ENCODE measurements at places on chromosomes 7 and 10. TPM values are rescaled to one million over a fixed set of nuclear protein-coding genes. Genes with fewer than 3 reads are reported as not detected.

DNA sequence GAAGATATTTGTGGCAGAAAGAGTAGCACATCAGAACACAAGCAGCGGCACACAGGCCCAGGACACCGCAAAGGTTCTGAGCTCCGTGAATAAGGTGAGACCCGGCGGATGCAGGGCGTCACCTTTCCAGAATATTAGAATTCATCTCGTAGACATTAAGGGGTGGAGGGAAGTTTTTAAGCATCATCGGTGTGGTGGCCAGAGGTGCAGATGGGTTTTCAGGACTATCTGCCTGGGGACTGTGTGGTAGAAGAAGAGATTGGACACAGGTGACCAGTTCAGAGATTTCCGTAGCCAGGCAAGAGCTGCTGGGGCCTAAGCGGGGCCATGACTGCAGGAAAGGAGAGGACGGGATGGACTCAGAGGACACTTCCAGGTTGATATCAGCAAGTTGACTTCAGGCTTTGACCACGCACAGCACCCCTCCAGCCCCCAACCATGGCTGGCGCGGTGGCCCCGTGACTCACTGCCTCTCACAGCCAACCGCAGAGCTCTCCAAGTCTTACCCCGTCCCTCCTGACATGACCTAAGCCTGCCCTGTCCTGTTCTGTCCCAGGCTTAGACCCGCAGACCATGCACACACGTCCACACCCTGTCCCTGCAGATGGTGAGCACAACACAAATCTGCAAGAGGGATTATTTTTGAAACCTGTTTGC lies 97.2 kb downstream of the OAT start:
- no peak for DNase-seq

The NOD1 gene
- 3.6 TPM for total RNA-seq

GRCh38 chr7:144834641-144835144 lies 1.2 kb downstream of the TPK1 start:
- DNase-seq: no peak

The OR2A5 gene
- total RNA-seq: not detected

The LRRC17 gene
- total RNA-seq: 2.3 TPM

GRCh38 chr7:39510864-39511354 lies 55.3 kb upstream of the YAE1 start:
- DNase-seq: no peak

DNA sequence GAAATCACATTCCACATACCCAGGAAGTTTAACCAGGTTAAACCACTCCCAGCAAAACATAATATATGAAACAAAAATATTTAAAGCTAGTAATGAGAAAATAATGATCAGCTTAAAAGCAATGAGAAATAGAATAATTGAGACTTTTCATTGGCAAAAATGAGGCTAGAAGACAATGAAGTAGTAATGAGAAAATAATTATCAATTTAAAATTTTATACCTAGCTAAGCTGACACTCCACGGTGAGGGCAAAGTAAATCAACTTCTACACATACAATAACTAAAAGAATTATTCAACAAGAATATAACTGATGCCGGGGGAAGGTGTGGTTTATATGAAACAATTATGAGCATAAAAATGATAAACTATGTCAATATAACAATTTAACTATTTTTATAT lies 82.2 kb upstream of the TES start:
- DNase-seq: no peak

The LRRN3 gene
- 1.7 TPM for total RNA-seq

Data from progenitor cell of endocrine pancreas (in vitro differentiated cells).